ENCODE measurements at places on chromosomes 11 and 22.

- DNase-seq = no peak
Measured at GRCh38 chr11:117197516-117198456, 1.4 kb upstream of the TAGLN start.

DNA sequence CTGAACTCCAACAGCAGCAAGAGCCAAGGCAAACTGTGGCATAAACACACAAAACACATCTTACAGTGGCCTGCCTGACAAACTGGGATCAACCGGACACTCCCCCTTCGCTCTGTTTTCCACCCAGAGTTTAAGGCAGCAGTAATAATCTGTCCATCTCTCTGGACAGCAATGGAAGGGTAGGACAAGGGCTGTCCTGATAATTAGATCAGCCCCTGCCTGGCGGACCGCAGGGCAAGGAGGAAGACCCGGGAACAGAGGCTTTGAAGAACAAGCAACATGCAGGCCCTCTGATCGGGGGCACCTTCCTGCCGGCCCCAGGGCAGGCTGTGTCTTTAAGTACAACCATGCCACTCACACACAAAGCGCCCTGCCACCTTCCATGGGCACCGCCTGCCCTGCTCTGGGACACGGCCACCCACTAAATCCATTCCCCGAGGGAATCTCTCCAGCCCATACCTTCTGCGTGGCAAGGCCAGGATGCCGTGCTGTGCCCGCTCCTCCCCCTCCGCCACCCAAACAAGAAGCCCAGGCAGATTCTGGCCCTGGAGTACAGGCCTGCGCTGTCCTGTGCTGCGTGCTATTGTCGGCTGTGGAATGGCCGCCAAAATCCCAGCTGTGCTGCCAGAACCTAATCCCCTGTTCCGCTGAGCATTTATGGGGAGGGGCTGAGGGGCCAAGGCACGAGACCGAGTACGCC lies 38.8 kb downstream of the NUMA1 start:
- DNase-seq = no peak

- DNase-seq = no peak
Measured at GRCh38 chr22:40714499-40715337, 35.4 kb downstream of the MCHR1 start.

- no peak for DNase-seq
Measured at GRCh38 chr11:72112978-72113808, 698 bp upstream of the ANAPC15 start.

- no peak for DNase-seq
Measured at GRCh38 chr11:72349616-72350218, 84.6 kb downstream of the CLPB start.

- DNase-seq = no peak
Measured at GRCh38 chr11:92685049-92685448, 284.4 kb upstream of the MTNR1B start.

DNA sequence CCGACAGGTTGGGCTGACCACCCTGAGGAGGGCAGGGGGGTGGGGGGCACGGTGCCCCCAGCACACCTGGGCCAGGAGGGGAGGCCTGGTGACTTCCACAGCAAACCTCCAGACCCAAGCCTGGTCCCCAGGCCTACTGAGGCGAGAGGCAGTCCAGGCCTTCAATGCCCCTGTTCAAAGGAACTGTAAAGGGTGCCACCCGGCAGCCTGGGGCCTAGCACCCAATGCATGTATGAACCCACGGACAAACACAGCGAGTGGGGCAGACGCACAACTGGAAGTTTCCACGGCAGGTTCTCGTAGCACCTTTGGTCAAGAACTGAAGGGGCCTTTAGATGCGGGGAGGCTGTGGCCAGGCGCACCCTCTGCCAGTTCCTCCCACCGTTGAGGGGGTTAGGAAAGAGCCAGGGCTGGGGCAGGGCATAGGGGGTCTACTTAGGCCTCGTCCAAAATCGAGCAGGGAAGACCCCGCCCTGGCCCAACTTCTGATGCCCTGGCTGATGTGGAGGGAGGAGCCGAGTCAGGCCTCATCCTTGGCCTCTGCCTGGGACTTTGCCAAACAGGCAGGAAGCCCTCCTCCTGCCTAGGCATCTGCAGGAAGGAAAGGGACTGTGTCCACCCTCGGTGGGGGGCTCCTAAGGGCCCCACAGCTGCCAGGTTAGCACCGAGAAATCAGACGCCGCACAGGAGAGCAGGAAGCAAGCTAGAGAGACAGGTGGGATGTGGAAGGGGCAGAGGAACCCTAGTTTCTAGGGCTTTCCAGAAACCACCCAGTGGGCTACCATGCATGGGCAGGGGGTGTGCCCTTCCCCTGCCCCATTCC lies 6.6 kb downstream of the CBX6 start:
- DNase-seq = no peak

DNA sequence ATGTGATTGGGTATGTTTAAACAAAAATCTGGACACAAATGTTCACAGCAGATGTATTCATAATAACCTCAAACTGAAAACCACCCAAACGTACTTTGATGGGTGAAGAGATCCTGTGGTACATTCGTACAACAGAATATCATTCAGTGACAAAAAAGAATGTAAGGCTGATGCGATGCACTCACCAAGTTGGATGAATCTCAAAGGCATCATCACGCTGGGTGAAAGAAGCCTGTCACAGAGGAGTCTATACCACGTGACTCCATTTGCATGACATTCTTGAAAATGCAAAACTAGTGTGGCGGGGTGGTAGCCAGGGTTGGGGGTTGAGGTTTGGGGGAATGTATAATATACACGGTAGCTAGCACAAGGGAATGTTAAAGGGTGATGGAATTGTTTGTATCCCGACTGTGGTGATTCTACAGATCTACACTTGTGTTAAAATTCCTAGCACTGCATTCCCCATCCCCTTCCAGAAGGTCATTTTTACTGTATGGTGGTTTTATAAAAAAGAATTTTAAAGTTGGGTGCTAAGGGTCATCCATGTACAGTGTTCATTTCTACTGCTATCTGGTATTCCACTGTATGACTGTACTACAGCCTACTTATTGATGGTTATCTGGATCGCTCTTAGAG lies 35.0 kb upstream of the SLC25A1 start:
- DNase-seq = no peak

- DNase-seq = no peak
Measured at GRCh38 chr22:17999851-18000250, 24.5 kb downstream of the MICAL3 start.

DNA sequence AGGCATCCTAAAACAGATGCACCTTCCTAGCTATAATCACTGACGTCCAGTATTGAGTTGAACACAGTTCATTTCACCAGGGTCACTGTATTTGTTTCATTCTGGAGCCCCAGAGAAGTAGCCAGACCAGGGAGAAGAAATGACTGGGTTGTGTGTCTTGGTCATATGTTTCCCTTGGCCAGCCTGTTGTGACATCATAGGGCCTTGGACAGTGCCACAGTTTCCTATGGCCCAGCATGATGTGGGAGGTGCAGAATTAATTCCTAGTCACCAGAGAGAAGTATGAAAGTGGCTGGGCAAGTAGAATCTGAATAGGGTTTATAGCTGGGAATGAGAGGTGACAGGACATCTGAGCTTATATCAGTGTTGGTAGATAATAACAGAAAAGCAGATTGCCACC lies 84.0 kb upstream of the ZBED5 start:
- DNase-seq = no peak

- DNase-seq = no peak
Measured at GRCh38 chr22:46476547-46476941, 60.9 kb downstream of the CELSR1 start.

- no peak for DNase-seq
Measured at GRCh38 chr11:1204381-1205101, 18.3 kb upstream of the MUC5B start.

DNA sequence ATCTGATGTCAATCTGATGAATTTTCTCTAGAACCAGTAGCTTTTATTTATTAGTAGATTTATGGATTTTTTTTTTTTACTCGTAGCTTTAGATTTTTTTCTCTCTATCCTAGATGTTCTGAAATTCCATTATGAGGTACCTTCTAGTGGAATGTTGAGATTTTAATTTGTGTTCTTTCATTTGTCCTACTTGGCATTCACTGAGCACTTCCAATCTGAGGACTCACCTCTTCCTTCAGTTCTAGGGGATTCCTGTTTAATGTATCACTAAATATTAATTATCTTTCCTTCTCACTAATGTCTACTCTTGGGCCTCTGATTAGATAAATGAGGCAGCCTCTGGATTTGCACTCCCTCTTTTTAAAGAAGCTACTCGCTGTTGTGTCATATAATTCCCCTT lies 40.2 kb upstream of the WNT7B start:
- DNase-seq = no peak

GRCh38 chr22:49437956-49438355 lies 389.7 kb downstream of the BRD1 start:
- DNase-seq = no peak

DNA sequence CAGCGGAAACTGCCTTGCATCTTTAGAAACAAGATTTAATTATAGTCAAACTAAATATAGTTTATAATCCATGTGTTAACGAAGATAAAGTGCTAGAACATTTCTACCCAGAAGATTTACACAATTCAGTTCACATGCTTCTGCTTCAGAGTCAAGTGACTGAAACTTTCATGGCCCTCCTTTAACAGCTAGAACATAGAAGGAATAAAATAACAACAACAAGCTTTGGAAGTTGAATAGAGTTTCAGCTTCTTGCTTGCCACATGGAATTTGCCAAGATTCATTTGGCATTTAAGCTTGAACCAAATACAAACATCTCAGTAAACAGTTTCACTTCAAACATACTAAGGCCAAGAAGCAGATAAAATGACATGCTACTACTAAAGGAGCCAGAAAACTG lies 676.3 kb upstream of the ANO3 start:
- no peak for DNase-seq

DNA sequence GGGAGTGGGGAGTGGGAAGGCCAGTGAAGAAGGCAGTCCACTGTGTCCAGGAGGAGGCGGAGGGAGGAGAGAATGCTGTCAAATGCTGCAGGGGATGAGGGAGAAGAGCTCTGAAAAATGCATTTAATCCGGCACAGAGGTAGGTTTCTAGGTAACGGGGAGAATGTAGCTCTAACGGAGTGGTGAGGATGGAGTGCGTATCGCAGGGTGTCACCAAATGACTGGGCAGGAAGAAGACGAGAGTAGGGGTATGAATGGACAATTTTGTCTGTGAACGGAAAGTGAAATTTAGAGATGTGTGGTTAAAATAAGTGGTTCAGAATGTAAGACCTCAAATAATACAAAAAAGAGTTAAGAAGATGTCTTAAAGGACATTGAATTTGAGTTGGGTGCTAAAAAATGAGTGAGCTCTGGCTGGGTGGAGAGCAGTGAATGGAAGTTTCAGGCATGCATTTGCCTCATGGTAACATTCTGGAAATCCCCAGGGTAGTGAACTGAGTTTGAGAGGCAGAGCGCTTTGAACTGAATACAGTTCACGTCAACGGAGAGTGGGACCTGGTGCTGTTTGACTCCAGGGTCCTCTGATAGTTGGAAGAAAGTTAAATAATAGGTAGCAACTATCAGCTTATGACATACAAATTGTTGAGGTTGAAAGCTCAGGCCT lies 81.3 kb upstream of the CADM1 start:
- no peak for DNase-seq

GRCh38 chr22:29312218-29313125 lies 3.0 kb downstream of the RASL10A start:
- DNase-seq = no peak

- no peak for DNase-seq
Measured at GRCh38 chr22:29030016-29030617, 31.5 kb downstream of the C22orf31 start.

- no peak for DNase-seq
Measured at GRCh38 chr11:6497069-6497839, at the start of gene DNHD1. TSS of gene DNHD1 (plus strand) at chr11:6497280. CDS start at chr11:6498216, 936 bp downstream.

GRCh38 chr22:46639843-46640242 lies 19.7 kb downstream of the GRAMD4 start:
- DNase-seq = no peak

GRCh38 chr11:69131121-69131566 lies 24.6 kb upstream of the SMIM38 start:
- no peak for DNase-seq

DNA sequence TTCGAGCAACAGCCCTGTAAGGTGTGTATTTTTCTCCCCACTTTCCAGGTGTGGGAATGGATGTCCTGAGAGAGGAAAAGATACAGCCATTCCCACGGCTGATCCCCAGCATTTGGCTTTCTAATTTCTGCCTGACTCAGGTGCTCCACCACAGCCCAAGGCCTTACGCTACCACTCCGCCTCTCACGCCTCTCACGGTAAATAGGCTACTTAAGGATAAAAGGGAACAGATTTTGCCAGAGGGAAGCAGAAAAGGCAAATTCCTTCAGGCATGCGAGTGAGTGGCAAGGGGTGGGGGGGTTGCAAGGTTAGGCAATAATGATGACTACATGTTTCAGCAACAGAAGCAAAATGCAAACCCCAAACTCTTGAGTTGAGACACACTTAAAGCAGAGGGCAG lies 9.2 kb downstream of the PVALB start:
- DNase-seq = no peak

GRCh38 chr22:17569971-17570511 lies 6.7 kb downstream of the SLC25A18 start:
- no peak for DNase-seq

Measured in stimulated activated CD8-positive, alpha-beta memory T cell treated with anti-CD3 and anti-CD28 coated beads, Interleukin-4, amount 100 ng/mL, for 1 hour (primary cell).